Central memory CD4-positive, alpha-beta T cell (primary cell): ENCODE measurements at places on chromosomes 6 and 20.
A peak's percentile ranks its signal among the peaks of the same experiment; 100 is the strongest.

DNA sequence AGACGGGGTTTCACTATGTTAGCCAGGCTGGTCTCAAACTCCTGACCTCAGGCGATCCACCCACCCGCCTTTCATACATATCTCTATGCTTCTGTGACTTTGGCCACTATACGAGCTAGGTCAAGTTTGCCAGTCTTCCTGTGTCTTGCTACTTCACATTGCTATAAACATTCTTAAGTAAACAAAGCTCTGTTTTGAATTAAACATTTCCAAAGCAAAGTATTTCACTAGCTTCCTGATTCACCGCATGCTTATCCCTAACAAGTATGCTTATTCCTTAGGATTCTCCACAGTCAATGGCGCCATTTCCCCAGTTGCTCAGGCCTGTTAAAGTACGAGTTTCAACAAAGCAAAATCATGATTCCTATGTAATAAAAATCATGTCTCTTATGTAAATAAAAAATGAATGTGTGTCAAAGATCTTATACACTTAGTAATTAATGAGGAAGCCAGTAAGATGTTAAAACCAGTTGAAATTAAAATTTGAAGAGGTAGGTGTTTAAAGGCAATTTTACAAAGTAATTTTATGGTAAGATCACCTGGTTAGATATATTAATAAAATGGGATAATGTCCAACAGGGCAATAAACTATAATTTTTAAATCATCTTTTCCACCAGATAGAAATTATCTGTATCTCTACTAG lies 88.5 kb downstream of the PRKN start:
- DNase-seq = no peak

DNA sequence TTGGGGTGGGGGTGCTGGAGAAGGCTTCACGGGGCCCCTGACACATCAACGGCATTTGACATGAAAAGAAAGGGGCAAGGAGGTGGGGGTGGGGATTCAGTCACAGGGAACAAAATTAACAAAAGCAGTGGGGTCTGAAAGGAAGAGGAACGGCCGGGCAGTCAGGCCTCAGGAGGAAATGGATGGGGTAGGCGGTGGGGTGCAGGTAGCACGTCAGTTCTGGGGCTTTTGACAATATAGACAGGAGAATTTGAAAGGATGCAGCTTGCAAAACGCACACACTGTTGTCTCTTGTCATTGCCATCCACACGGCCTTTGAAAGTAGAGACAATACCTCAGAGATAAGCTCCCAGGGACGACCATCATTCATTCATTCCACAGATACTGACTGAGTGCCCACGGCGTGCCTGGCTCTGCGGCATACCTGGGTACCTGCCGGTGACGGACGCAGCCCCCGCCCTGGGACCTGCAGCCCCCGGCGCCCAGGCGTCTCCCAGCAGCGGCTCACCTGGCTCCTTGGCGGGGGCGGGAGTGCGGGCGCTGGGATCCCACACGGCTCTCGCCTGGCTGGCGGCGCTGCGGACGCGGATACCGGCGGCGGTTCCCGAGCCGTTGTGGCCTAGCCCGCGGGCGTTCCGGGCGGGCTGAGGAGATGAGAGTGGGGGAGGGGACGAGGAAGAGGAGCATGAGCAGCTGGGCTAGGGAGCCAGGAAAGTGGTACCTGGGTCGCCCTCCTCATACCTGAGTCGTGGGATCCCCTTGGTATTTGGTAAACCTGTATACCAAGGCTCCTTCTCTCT lies at the start of gene SLC26A8:
SLC26A8 (minus strand) TSS at position 646 of the 800 bp plus-strand sequence. CDS start 4,934 bp downstream, outside the sequence.
- DNase-seq = no peak

- peak; percentile 13 for DNase-seq
Measured at GRCh38 chr6:30169658-30170614, 6.6 kb downstream of the TRIM15 start.

GRCh38 chr20:53763707-53764414 lies 170.2 kb upstream of the ZNF217 start:
- DNase-seq = no peak

DNA sequence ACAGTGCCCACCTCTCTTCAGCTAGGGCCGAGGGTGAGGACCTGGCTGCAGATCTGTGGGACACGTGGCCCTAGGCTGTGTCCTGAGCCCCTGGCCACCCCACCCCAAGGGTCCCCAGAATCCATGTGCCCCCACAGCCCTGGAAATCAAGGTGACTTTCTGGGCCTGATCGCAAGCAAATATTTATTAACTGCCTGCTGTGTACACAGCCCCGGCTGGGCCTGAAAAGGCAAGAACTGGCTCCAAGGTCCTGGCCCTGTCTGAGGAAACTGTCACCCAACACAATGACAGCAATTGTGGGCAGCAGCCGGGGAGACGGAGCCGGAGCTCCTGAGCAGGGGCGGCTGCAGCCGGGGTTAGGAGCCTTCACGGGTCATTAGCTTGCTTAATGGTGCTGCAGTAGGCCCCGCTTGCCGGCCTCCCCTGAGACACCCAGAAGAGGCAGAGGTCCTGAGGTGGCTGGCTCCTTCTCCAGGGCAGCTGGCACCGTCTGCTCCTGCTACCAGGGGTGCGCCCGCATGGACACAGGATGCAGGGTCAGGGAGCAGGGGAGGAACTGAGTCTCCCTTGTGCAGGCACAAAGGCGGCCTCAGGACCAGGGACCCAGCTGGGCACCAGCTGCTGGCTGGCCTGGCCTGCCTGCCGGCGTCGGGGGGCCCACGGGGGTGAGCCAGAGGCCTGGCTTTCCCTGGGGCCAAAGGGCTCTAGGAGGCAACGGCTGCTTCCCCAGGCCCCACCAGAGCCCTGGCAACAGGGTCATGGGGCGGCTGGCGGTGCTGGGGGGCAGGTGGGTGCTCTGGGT lies 24.1 kb downstream of the NPEPL1 start:
- DNase-seq = no peak

DNA sequence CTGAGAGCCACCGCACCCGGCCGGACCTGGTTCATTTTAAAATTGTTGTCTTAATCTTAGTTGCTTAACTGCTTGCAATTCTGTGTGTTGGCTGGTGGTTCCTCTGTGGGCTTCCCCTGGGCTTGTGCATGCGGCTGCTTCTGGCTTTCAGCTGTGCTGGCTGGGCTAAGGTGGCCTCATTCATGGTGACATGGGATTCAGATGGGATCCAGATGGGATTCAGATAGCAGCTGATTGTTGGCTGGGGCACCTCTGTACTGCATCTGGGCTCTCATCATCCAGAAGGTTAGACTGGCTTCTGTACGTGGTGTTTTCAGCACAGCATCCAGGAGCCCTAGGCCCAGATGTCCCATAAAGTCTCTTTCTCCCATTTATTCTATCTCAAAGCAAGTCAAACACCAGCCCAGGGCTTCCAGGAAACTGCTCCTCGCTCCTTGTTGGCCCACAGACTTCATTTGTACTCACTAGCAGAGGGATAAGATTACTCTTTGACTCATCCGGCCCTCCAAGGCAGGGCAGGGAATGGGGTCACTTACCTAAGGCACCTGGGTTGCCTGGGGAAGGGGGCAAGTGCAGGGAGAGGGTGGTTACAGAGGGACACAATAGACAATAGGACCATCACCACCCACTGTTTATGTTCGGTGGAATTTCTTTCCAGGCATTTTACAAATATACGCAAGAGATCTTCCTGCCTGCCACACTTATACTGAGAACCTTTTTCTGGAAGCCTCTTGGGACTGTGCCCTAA lies 10.2 kb upstream of the PEDS1 start:
- no peak for DNase-seq

DNA sequence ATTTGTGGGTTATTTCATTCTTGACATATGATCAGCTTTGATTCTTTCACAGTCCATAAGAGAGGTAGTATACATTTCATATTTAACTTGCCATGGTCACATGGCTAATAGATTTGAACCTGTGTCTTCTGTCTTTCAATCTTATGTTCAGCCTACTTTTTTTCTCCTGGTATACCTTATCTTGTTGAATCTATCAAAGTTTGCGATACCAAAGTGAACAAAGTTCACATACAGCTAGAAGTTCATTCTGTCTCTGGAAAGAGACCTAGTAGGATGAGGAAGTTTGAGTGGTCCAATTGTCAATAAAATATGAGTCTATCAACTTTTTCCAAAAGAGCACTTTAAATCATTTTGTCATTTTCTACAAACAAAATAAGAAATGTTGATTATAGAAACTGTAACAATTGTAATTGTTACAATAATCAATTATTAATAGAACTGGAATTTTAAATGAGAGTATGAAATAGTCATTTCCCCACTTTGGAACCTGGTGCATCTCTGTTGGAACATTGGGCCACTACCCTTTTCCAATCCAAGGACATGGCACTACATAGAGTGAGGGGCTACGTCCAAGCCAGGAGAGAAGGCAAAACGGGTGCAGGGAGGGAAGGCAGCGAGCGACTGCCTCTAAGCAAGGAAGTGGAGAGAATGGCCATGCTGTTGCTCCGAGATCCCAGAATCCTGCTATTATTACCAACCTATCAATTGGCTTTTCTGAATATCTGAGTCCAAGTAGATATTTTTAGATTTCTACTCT lies 194.2 kb upstream of the FOXQ1 start:
- DNase-seq = no peak

DNA sequence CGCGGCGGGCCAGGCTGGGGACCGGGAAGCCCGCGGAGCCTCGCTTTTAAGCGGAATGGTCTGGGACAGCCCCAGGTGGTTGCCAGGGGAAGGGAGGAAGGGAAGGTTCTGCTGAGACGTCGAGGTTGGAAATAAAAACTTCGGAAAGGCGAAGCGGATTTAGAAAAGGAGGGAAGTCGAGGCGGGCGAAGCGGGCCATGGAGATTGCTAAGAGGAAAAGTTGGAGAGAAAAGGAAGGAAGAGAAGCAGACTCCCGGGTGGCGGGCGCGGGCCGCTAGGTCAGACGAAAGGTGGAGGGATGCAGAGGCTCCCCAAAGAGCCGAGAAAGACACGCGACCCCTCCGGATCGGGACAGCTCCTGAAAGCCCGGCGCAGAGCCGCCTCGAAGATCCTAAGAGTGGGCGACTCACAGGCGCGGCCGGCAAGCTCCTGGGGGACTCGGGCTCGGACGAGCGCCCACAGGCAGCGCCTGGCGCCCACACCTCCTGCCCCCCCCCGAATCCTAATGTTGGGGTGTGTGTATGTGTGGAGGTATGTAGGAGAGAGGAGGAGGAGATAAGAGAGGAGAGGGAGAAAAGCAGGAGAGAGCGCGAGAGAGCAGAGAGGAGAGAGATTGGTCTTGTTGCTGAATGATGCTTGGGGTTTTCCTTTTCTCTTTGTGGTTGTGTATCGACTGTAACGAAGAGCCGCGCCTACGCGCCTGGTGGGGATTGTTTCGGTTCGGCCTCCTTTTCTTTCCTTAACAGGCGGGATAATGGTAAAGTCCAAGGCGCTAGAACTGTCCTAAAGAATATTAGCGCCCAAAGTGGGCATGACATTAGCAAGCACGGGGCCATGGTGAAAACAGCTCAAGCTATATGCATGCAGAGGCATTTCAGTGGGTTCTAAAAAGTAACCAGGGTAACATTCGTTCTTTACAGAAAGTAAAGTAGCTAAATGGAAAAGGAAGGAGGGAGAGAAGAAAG lies 1.5 kb downstream of the TFAP2B start:
- no peak for DNase-seq

DNA sequence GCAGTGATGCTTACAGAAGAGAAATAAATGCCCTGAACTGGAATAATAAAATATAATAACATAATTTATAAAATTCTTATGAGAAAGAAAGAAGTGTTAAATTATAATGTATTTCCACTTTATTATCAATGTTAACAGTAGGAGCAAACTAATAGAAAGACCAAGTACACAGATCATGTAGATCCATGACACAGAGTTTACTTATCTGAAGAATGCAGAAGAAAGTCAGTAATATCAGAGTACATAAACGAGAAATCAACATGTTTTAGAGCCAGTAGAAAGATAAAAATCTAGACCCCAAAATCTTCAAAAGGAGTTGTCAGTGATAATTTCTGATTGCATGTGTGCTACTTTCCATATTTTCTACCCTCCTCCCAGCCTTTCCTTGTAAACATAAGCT lies 334.8 kb upstream of the MANEA start:
- DNase-seq = no peak

DNA sequence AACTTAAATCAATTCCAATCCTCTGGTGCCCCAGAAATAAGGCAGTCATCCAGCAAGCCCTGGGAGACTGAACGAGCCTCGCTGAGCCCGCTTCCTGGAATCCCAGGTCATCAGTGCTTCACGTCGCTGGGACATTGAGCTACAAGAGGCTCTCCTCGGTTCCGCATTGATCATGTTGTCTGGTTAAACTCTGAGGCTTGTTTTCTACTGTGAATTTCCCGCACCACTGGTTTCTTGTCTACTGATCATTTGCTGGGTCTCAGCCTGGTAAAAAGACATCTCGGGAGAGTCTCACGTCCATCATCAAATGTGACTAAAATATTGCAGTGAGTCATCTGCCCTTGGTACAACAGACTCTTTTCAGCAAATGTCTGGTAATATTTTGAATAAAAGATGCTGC lies 569.2 kb downstream of the QKI start:
- no peak for DNase-seq

DNA sequence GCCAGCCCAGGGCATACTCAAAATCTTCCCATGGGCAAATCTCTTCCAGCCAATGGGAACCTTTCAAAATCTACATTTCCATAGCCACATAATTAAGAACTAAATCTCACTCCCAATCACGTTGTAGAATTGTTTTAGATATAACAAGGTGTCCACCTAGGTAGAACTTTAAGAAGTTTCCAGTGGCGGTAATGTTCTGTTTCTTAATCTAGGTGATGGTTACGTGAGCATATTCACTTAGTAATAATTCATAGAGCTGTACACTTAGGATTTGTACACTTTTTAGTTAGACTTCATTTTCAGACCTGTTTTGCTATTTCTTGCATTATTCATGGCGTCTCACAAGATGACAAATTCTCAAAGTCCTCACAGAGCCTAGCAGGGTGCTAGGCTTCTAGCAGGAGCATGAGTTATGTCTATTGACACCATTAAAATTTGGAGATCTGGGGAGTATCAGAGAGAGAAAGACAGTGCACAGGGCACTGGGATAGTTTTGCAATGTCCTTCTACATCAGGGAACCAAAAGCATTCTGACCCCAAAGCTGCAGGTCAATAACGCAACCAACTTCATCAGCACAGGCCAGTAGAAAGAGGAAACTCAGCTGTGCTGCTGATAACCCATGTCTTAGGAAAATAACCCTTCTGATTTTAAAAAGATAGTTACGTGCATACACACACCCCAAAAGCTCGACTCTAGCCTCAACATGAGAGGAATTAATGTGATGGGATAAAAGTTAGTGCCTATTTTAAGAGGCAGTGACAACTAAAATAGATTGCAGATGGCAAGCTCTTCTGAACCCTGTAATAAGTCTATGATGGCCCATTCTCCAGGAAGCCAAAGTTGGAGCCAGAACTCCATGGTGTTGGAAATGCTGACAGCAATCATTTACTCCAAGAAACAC lies 518.1 kb upstream of the JARID2 start:
- DNase-seq = no peak

- no peak for DNase-seq
Measured at GRCh38 chr6:45650524-45651135, 272.9 kb upstream of the SUPT3H start.

DNA sequence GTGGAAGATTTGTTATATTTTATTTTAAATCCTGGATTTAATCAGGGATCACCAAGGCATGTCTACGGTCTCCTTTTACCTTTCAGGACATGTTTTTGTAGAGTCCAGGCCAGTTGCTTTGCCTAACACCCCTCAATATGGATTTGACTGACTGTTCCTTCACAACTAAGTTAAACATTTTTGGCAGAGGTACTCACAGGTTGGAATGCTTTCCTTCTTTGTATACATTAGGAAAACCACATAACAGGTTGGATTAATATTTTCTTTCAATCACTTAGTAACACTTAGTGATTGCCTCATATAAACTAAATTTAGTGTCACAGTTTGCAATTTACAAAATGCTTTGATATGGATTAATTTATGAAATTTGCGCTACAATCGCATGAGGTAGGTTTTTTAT lies 64.5 kb downstream of the IPCEF1 start:
- no peak for DNase-seq
